ENCODE measurements at places on chromosomes 2 and 18. TPM values are rescaled to one million over a fixed set of nuclear protein-coding genes. Genes with fewer than 3 reads are reported as not detected.
A peak's percentile ranks its signal among the peaks of the same experiment; 100 is the strongest.

GRCh38 chr2:56314796-56315195, 131.0 kb downstream of the CCDC85A start:
- DNase-seq, result no peak

- DNase-seq, result peak; percentile 99
Observed at GRCh38 chr2:176582990-176583481, 313.8 kb downstream of the MTX2 start.

DNA sequence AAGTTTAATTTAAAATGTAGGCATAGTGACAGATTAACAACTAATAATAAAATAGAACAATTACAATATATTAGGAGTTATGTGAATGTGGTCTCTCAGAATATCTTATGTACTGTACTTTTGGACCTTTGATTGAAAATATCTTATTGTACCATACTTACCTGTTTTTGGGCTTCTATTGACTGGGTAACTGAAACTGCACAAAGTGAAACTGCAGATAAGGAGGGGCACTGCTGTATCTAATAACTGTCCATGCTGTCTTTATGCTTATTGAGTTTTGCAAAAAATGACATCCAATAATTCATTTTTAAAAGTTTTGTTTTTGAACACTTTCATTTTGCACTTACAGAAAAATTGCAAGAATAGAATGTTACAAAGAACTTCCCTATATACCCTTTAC, 19.9 kb downstream of the BIRC6 start:
- DNase-seq, result no peak

The MC5R gene
- not detected for total RNA-seq

The RALB gene
- total RNA-seq, result 46.2 TPM

The SKOR2 gene
- not detected for total RNA-seq

The LINC00305 gene
- total RNA-seq, result not detected

DNA sequence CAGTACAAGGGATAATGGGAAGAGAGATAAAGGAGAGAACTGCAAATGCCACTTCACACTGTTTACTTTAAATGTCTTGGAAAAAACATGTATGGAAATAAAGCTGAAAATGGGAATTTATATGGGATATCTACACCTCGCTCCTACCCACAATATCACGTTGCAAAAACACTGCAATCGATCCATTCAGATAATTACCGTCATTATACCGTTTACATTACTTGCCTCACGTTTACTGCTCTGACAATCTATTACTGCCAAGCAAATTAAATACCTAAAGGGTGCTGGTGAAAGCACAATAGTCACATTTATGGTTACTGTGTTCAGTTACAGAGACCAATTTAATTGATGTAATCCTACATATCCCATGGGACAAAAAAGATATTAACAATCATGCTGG, 214.7 kb upstream of the LYPD1 start:
- DNase-seq, result no peak
